Naive thymus-derived CD4-positive, alpha-beta T cell (primary cell): ENCODE measurements at places on chromosomes 6 and 20. TPM values are rescaled to one million over a fixed set of nuclear protein-coding genes. Genes with fewer than 3 reads are reported as not detected.

GRCh38 chr20:62916703-62917476 is 9.4 kb downstream of the DIDO1 start:
- no peak for DNase-seq

DNA sequence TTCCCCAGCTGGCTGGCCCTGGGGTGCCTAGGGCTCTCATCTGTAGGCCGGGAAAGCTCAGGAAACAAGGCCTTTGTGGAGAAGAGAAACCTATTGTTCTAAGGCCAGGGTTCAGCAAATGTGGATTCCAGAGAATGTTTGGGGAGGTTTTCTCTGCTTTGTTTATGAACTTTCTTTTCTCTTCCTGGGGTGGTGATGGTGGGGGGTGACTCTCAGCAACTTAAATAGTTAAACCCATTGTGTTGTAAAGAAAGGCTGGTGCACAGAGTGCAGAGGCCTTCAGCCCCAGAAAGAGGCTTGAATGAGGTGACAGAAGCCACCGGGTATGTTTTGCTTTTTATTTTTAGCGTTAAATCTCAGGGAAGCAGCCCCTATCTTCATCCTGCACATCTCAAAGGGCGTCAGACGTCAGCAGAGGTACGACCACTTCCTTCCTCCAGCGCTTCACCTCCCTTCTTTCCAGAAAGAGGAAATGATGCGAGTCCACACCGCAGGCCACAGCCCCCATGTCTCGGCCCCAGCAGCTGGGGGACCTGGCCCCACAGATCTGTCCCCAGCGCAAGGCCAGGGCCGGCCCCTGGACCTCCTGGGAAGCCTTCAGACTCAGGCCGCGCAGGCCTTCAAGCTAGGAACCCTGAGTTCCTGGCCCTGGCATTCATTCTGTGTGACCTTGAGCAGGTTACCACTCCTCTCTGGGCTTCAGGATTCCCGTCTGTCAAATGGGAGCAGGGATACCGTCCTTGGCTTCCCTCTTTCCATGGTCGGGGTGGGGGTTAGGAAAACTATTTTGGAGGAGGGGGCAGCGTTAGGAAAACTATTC is 605 bp upstream of the PPP1R16B start:
- peak; percentile 56 for DNase-seq

DNA sequence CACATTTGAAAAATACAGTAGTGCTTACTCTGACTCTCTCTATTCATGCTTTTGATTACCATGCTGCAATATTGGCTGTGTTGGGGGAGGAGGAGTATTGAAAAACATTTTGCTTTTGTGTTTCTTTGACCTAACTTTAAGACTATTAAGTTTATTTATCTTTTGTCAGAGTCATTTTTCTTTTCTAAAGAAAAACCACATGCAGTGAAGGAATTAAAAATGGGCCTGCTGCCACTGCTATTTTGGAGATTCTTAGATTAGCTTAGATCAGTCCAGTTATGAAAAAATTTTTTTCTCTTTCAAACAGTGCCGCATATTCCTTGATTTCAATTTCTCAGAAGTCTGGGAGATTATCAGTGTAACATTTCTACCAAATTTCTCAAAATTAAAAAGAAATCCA is 36.1 kb downstream of the BCKDHB start:
- DNase-seq: no peak

DNA sequence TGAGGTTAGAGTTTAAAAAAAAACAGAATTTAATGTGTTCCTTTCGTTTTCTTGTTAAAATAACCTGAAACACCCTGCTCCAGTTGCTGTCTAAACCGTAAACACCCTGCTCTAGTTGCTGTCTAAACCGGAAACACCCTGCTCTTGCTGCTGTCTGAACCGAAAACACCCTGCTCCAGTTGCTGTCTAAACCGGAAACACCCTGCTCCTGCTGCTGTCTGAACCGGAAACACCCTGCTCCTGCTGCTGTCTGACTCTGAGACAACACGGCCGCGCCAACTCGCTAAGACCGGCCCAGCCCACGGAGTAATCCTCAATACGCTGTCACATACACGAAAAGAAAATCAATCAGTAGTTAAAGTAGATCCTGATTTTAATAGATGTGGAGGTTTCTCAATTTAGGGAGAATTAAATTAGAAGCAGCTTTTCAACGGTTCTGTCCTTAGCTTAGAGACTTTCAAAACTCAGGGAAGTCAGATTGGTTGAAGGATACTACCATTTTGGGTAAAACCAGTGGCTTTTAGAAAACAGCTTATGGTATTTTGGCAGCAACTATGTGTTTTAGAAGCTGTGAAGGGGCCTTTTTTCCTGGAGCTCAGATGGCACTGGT is 98.3 kb downstream of the RAMACL start:
- DNase-seq: peak; percentile 69

DNA sequence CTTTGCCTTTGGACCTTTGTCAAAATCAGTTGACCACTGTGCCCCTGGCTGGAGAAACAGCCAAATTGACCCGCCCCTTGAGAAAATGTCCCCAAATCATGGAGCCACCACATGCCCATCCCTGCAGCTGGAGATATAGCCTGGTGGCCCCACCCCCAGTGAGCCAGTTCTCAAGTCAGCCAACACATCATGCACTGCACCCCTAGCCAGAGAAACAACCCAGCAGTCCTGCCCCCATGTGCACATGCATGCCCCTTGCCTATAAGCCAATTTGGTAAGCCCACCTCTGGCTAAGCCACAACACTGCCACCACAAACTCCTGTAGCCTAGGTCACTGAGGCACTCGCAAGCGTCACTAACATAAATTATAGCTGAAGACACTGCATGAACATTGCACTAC is 174.2 kb upstream of the ECI2 start:
- DNase-seq: no peak

- DNase-seq: no peak
These were observed 95.5 kb downstream of the F13A1 start for GRCh38 chr6:6224933-6225486.

- DNase-seq: no peak
These were observed 3.1 kb downstream of the LRP11 start for GRCh38 chr6:149860834-149861602.

DNA sequence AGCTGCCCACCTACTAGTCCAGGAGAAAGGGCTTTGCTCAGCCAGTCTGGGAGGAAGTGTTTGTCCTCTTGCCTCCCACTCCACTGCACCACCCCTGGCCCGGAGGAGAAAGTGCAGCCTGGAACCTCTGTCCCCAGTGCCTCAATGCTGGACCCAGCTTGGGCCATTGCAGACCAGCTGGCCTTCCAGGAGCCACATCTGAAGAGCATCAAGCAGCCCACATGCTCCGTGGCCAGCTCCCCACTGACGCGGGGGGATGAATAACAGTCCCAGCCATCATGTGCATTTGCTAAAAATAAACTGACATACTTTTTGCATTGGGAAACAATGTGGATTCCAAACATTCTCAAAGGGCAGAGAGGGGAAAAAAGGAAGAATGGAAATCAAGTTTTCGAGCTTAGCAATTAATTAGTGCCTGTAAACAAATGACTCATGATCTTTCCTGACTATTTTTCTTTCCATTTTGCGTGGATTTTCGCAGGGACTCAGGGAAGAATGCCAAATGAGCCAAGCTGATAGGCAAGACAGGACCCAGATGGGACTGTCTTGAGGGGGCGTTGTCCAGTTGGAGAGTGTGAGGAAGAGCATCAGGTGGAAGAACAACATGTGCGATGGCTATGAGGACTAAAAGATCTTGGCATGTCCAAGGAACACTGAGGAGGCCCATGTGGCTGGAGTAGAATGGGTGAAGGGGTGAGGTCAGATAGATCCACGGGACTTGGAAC is 34.1 kb downstream of the CEBPB start:
- DNase-seq: no peak

DNA sequence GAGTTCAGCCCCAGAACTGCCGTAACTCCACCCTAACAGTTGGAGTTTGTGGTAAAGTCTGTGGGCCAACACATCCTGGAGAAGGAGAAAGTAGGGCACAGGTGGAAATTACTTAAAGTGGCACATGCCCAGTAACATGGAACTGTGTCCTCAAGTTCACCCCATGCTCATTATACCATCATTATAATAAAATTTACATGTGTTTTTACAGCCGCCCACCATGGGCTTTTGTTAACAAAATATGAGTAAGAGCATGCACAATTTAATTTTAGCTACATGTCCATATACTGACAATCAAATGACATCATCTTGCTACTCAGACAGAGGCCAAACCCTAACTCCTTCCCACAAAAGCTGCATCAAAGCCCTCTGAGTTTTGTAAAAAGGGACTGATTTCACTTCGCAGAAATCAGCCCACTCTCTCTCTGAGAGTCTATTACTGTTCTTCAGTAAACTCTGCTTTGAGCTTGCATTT is 17.3 kb upstream of the ELOVL4 start:
- no peak for DNase-seq

GRCh38 chr6:87723170-87724078 is 21.4 kb upstream of the AKIRIN2 start:
- DNase-seq: no peak

DNA sequence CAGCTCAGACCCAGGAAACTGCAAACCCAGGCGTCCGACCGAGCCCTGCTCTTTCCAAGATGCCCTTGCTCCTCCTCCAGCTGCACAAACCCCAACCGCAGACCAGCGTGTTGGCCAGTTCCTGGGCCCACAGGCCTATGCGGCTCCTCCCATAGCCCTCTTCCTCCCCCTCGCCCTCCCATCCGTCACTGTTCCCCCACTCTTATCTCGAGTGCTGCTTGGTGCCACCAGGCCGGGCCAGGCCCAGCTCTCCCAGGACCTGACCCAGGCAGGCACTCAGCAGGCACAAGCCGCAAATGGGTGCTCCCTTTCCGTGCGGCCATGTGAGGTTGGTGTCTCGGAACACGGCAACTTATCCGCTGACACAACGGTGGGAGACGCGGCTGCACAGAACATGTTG is 28.6 kb downstream of the ADRM1 start:
- DNase-seq: no peak

DNA sequence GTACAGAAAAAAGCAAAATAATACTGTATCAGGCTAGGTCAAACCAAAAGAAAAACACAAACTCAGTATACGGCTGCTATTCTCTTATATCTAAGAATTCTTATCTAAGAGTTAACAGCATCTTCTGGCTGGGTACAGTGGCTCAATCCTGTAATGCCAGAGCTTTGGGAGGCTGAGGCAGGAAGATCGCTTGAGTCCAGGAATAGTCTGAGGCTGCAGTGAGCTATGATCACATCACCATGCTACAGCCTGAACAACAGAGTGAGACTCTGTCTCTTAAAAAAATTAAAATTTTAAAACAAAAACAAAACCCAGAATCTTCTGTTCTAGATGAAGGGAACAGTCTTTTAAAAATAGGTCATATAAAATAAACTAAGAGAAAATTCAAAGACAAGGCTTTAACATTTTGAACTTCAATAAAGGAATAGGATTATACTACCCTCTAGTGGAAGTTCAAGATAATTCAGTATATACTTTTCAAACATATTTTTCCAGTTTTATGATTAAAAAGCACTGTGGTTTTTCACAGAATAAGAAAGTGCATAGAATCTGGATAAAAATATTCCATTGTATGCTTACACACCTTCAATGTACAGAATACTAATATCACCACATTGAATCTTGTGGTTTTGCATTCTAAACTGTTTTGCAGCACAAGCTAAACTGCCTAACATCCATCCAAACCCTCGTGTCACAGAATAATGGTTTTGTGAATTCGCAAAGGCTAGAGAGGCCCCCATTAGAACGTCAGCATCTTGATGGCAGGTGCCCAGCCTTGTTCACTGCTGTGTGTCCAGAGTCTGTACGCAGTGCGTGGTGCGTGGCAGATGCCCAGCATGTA is 39.3 kb downstream of the DTNBP1 start:
- peak; percentile 26 for DNase-seq

GRCh38 chr6:42404484-42404883 is 47.2 kb downstream of the TRERF1 start:
- DNase-seq: no peak

GRCh38 chr6:112480553-112480952 is 133.4 kb downstream of the RFPL4B start:
- no peak for DNase-seq

GRCh38 chr6:52645976-52646375 is 24.9 kb upstream of the TMEM14A start:
- no peak for DNase-seq

DNA sequence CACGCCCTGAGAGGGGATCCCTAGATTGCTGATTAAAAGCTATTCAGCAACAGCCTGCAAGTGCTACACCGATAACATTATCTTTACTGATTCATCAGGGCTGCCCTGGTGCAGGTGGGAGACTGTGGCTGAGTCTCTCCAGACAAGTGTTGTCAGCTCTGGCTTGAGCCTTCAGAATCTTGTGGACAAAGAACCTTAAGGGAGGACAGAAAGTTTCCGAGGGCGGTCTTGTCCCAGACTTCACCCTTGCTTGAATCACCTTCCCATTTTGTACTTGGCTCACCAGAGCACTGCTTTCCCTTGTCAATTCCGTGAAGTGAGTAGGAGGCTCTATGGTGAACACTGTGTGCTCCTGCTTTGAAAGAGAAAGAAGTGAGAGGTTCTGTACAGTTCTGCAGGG is 88.6 kb upstream of the PCSK2 start:
- DNase-seq: no peak

GRCh38 chr6:38495922-38496635 is 143.7 kb downstream of the BTBD9 start:
- DNase-seq: no peak

GRCh38 chr6:130843575-130844320 is 16.5 kb downstream of the SMLR1 start:
- peak; percentile 68 for DNase-seq

The IL17A gene
- not detected for polyA plus RNA-seq

The PLN gene
- polyA plus RNA-seq: 0.34 TPM

The GPR6 gene
- not detected for polyA plus RNA-seq

The GNAS-AS1 gene
- polyA plus RNA-seq: not detected

The ARHGAP40 gene
- polyA plus RNA-seq: not detected

The COX4I2 gene
- polyA plus RNA-seq: not detected

The ADGRF4 gene
- not detected for polyA plus RNA-seq

The SHLD1 gene
- polyA plus RNA-seq: 17.7 TPM
